ENCODE measurements at places on chromosomes 1 and 21.

DNA sequence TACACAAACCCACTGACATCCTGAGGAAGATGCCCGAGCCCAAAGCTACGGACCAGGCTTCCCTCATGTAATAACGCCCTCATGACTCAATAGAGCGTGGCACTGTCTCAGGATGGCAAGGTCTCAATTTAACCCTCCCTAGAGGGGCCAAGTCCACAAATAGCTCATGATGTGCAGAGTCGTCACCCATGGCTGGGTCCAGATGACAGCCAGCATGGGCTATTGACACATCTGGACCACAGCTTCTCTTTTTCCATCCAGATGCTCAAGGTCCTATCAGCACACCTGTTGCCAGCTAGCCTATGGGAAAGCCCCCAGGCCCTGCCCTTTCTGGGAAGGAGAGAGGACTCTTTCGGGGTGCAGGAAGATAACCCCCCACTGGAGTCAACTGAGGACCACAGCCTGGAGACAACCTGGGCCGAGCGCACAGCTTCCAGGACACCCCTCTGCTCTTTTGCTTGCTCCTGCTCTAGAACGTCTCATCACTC, 2.8 kb downstream of the LAPTM5 start:
- DNase-seq: no peak

DNA sequence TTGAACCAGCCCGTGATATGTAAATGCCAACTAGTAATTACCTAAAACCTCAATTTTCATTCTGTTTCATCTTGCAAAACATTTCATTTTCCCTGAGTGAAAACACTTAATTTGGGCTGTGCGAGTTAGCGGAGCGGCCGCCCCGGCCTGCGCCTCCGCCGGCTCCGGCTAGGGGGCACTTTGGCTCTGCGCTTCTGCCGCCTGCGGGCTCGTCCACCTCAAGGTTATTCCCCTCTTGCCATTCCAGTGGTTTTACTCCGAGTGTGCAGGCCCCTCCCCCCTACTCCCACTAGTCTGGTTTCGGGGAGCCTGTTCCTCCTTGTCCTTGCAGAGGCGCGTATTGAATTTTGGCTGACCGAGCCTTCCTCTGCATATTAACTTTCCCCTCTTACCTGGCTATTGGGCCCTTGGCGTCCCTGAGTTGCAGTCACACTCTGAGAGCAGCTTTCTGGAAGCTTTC, 55.6 kb downstream of the PEX14 start:
- no peak for DNase-seq

GRCh38 chr1:207035877-207036551, 3.5 kb upstream of the C1orf116 start:
- DNase-seq: no peak

DNA sequence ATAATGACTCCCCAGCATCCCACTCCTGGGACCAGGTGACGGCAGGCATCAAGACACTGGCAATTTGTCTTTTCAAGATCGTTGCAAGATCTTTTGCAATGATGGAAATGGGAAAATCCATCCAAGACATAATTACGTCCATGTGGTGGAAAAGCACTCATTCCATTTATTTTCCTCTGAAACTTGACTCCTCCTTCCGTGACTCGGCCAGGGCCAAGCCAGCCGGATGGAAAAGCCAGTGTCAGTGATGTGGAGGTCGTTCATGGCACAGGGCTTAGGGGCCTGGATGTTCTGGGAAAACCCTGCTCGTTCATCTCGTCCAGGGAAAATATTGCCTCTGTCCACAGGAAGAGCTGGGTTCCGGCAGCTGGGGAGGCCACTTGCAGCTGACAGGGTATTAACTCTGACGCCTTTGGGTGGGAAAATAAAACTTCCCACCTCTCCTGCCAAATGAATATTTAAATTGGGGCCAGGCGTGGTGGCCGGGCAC, 46.2 kb downstream of the C1orf198 start:
- DNase-seq: no peak

DNA sequence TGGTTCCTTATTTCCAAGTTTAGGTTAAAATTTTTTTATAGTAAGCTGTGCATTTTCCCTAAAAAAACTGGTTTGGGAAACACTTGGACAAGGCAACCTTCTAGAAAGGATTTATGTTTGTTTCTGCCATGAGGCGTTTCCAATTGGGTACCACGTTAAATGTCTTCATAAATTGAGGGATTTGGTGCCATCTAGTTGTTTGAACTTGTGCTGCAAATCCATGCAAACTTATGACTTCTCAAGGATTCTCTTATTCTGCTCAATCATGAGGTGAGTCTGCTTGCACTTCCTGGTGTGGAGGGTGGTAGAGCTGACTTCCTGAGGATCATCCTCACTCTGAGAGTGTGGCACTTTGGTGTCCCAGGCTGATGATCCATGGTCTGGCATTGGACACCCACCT, 123.3 kb downstream of the PCNX2 start:
- no peak for DNase-seq

GRCh38 chr1:56469640-56470371, 109.6 kb downstream of the PLPP3 start:
- no peak for DNase-seq

- no peak for DNase-seq
Observed at GRCh38 chr1:4046836-4047461, 146.9 kb upstream of the C1orf174 start.

DNA sequence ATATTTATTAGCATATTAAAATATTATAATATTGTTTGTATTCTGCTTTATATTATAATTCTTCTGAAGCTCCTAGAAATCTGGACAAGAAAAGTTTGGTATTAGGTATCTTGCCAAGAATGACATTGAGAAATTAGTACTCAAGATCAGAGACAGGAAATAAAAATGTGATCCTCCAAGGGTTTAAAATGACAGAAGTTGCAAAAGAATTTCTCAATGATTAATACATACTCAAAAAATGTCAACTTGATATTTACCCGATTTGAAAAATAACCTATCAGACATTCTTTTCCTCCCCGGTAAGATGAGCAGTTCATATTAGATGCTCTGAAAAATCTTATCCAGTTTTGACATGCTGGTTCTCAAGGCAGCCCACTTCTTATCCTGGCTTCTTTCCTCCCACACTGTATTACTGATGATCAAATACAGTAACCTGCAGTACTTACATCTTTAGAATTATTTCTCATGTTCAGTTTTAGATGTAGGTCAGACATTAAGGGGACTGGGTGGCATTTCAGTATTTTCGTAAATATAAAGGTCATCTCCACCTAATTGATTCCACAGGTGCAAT, 55.3 kb downstream of the CACHD1 start:
- DNase-seq: no peak

DNA sequence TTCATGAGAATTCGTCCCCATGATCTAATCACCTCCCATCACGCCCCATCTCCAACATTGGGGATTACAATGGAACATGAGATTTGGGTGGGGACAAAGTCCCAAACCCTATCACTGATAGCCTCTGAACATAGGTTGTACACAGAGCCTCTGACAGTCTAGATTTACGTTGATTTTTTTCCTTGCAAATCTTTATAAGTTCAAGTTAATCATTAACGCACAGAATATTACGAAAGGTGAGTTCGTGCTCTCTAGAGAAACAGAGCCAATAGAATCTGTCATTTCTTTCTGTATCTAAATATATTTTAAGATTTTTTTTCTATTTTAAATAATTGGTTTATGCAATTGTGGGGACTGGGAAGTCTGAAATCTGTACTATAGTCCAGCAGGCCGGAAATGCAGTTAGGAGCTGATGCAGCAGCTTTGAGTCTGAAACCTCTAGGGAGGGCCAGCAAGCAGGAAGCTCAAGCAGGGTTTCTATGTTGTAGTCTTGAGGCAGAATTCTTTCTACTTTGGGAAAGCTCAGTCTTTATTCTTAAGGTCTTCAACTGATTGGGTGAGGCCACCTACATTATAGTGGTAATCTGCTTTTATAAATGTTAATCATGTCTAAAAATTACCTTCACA, 61.0 kb downstream of the SELENOF start:
- no peak for DNase-seq

DNA sequence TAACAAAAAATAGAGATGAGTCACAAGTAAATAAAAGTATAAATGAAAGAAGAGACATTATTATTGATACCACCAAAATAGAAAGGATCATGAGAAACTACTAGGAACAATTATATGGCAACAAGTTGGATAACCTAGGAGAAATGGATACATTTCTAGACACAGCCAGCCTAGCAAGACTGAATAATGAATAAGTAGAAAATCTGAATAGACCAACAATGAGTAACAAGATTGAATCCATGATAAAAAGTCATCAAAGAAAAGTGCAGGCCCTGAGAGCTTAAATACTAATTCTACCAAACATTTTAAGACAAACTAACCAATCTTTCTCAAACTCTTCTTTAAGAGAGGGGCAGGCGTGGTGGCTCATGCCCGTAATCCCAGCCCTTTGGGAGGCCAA, 538.6 kb upstream of the PBX1 start:
- no peak for DNase-seq

- DNase-seq: no peak
Observed at GRCh38 chr1:214187121-214187900, 93.6 kb upstream of the SMYD2 start.

GRCh38 chr1:96558635-96559034, 162.9 kb upstream of the PTBP2 start:
- DNase-seq: no peak

DNA sequence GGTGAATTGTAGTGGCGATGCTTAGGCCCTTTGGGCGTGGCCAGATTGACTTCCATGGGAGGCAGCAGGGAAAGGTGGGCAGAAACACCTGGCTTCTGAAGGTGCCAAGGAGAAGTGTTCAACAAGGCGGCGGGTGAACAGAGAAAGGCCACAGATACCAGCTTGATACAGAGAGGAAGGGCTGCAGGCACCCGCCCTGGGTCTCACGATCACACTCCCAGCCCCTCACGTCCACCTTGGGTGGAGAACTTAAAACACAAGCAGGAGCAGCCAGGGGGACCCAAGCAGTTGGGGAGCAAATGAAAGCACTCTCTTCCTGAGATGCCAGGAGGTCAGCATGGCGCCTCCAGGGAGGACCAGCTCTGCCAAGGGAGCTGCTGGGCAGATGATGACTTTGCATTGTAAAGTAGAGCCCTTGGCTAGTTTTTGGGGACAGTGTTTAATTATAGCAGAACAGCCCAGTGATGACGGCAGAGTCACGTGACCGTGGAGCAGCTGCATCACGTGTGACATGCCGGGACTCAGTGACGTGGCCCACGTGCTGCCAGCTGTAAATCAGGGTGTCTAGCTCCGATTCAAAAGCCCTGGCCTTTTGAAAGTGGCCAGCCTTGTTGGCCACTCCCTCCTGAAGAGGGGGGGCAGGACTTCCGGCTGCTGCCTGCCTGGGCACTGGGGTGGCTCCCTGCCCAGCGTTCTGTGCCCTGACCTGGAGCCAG, 19.0 kb downstream of the SLC37A1 start:
- no peak for DNase-seq

DNA sequence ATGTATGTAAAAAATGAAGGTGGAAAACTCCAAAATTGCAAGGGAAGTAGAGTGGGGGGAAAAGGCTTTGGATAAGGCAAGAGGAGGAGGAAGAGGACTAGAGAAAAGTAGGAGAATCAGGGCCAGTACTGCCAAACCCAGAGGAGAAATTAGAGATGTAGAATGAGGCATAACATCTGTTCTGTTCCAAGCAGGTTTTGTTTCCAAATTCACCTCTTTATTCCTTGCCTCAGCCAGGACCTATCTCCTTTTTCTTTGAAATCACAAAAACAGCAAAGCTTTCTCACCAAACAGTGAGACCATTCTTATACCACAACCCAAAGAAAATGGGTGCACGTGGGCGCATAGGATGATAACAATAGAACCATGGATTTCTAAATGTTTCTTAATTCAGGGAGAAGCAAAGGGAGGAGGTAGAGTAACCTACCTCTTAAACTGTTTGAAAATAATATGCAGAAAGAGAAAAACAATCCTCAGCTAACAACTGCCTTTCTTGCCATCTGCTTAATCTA, 383.3 kb upstream of the PKN2 start:
- no peak for DNase-seq

DNA sequence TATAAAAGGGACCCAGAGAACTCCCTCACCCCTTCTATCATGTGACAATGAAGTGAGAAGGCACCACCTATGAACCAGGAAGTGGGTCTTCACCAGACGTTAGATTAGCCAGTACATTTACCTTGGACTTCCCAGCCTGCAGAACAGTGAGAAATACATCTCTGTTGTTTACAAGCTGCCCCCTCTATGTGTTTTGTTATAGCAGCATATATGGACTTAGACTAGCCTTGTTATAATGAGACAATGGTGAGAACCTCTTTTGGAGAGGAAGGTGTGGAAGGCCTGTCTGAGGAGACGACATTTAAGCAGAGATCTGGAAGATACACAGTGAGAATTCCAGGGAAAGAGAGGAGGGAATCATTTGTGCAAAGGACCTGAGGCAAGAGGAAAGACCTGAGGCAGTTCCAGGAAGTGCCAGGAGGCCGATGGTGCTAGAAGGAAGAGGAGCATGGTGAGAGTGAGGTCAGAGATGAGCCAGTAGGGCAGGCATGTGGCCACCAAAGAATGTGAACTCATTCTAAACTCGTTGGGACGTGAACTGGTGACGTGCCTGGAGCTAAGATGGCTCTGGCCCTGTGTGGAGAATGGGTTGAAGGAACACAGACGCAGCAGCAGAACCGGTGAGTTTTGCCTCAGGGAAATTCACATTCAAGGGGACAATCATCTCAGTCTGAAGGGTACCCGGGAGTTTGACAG, 98.9 kb upstream of the IRF2BP2 start:
- DNase-seq: no peak

DNA sequence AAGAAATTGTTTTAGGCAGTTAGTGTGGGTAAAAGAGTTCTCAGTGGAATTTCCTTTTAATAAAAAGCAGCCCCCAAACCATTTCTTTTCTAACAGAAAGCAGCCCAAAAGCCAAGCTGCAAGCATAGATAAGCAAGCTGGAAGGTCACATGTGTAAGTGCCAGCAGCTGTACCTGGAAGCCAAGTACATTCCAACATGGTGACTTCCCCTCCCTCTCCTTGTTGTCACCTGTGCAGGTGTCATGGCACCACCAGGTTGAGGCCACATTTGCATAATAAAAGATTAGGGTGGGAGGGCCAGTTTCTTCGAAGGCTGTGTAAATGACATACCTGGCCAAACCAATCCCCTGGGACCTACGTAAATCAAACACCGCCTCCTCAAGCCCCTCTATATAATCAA, 240.3 kb upstream of the RAB4A start:
- DNase-seq: no peak

GRCh38 chr1:175569117-175569743, 174.2 kb downstream of the TNR start:
- DNase-seq: no peak

GRCh38 chr21:25243808-25244207, 363.5 kb downstream of the MRPL39 start:
- no peak for DNase-seq

GRCh38 chr1:51325878-51326755, 4.2 kb downstream of the TTC39A start:
- DNase-seq: no peak

- DNase-seq: no peak
Observed at GRCh38 chr1:204241050-204241449, 27.3 kb upstream of the GOLT1A start.

DNA sequence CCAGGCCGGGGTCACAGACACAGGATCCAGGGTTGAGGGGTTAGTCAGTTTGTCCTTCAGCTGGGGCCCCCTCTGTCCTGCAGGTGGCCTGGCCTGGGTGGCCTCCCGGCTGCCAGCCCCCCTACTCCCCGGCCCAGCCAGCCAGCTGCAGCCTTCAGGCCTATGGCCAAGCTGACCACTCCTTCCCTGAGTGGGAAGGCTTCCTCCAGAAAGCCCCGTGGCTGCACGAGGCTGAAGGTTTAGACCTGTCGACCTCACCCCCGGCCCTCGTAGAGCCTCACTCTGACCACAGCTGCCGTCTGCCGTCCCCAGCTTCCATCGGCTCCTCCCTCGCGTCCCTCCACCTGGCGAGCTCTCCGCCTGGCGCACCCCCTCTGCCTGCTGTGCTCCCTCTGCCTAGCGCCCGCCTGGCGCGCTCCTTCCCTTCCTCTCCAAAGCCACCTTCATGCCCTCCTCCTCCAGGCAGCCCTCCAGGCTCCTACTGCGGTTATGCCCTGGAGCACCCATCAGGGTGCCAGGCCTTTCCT, 9.6 kb downstream of the TTLL10 start:
- DNase-seq: no peak

Measured in activated CD4-positive, CD25-positive, alpha-beta regulatory T cell (primary cell).